ENCODE measurements at places on chromosomes 5 and 9.

GRCh38 chr9:89967527-89967926, 362.7 kb downstream of the GADD45G start:
- no peak for DNase-seq

GRCh38 chr5:125257057-125257972, 510.9 kb upstream of the ZNF608 start:
- DNase-seq, result no peak

- DNase-seq, result no peak
These were observed 25.0 kb upstream of the ITGA2 start for GRCh38 chr5:52964138-52964537.

DNA sequence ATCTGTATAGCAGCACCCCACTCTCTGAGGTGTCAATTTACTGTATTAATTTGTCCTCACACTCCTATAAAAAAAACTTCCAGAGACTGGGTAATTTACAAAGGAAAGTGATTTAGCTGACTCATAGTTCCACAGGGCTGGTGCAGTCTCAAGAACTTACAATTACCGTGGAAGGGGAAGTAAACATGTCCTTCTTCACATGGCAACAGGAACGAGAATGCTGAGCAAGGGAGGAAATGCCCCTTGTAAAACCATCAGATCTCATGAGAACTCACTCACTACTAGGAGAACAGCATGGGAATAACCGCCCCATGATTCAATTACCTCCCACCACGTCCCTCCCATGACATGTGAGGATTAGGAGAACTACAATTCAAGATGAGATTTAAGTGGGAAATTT, 602.6 kb downstream of the MTRR start:
- no peak for DNase-seq

DNA sequence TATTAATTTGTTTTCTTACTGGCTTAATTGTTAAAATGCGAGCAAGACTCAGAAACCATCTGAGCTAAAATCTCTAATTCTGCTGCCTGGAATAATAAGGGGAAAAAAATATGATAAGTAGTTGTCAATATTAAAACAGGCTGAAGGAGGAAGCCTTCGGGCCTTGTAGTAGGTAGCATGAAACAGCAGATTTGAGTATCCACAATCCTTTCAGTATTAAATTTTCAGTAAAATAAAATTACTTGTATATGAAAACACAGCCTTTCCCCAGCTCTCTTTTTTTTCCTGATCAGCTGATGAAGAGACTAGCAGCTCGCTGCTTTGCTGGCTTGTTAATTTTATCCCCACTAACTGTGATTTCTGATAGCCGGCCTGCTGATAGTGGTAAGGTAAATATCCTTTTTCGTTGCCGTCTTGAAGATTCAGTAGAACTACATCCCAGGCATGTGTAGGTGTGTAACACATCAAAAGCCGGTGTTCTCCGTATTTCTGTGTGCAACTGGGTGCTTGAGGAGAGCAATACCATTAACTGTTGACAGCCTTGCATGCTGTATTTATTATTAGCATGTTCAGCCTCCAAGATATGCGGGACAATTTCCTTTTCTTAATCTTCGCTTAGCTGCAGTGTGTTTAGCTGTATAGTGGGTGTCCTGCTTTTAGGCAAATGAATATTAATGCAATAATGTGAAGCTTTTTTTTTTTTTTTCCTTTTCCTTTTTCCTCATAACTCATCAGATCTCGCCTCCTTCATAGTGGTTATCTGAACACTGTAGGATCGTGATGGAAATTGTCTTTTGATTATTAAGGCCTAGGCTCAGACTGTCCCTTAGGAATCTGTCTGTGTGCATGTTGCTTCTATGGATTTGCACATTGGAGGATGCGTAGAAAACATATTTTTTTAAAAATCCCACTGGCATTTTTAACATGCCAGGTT, 144.6 kb downstream of the SMARCA2 start:
- no peak for DNase-seq

DNA sequence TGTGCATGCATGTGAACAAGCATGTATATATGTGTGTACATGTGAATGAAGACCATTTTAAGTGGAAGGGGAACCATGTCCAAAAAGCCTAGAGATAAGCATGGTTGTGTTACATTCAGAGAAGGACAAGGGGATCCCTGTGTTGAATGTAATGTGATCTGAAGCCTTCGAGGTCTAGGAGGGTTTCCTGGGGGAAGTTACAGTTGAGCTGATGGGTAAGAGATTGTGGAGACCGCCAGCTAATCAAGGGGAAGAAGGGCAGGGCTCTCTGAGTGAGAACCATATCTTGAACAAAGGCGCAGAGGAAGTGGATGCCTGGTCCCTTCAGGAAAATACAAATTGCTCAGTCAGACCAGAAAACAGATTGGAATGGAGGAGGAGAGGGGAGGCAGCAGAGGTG, 45.5 kb upstream of the TNFSF15 start:
- no peak for DNase-seq
